Mucosa of descending colon (tissue), 3 donors: ENCODE measurements at places on chromosomes 2 and 18. TPM values are rescaled to one million over a fixed set of nuclear protein-coding genes. Genes with fewer than 3 reads are reported as not detected.

TFPI gene
- total RNA-seq, result 31.5 TPM

- DNase-seq, result no peak
These were observed 7.8 kb upstream of the RALB start for GRCh38 chr2:120244656-120245519.

DNA sequence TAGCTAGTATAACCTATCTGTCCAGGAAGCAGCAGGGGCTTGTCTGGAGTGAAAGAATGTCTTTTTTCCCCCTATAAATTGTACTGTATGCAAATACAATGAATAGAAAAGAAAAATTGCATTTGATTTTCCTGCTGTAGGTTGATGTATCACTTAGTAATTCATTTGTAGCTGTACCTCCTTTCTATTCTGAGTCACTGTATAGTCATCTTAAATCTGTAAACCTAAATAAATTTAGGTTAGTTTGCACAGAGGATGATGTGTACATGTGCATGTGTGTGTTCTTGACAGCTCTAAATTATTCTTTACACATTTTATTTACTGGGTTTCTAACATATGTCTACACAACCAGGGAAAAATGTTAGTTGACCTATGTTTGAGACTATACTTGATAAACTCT, 478.7 kb upstream of the CNTNAP5 start:
- no peak for DNase-seq

ARHGAP28 gene
- total RNA-seq, result 6.8 TPM

DNA sequence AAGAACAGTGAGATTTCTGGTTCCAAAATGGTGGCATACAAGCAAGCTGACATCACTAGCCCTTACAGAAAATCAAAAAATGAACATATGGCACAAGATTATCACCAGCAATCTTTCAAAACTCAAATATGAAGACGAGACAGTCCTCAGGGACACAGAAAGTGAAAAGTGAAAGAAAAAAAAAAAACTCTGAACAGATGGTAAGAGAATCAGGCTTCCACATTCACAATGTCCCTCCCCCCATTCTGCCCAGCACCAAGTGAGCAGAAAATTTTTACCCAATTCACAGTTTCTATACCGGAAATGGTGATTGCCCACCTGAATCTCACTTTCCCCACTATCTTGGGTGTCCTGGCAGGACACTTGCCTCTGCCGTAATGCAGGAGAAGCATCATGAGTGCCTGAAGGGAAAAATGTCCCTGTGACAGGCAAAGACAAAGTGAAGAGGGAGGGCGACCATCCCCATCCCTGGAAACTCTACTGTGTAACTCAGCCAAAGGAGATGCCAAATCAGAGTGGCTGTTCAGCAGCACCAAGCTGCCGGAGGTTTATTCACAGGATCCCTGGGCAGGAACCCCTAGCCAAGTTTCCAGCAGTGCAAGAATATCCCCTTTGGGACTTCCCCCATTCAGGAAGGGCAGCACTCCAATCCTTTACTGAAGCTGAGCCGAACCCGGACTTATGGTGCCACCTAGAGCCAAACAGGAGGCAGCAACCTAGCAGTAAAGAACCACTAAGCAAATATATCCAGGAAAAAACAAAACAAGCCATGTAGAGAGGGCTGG, 312.2 kb downstream of the LRATD1 start:
- DNase-seq, result no peak

GRCh38 chr2:74228772-74229171, 30.4 kb downstream of the MTHFD2 start:
- no peak for DNase-seq

GKN2 gene
- not detected for total RNA-seq

SLC23A3 gene
- 5.8 TPM for total RNA-seq

CNRIP1 gene
- 6.2 TPM for total RNA-seq

DNA sequence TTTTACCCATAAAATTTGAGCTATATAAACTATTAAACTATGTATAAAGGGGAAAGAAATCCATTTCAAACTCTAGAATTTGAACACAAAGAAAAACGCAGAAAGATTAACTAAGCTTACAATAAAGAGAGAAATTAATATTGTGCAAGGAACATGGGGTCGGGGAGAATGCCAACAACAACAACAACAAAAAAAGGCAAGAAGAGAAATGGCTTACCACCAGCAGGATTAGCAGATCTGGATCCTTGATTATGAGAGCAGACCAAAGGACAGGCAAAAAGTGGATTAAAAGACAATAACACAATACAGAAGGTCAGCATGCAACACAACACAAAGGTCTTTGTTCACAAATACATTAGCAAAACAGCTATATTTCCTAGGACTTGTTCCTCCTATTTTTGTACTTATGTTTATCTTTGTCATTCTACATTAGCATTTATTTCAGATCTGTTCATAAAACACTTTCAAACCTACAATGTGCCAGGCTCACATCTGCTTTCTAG, 103.4 kb upstream of the RNU4ATAC start:
- no peak for DNase-seq

DNA sequence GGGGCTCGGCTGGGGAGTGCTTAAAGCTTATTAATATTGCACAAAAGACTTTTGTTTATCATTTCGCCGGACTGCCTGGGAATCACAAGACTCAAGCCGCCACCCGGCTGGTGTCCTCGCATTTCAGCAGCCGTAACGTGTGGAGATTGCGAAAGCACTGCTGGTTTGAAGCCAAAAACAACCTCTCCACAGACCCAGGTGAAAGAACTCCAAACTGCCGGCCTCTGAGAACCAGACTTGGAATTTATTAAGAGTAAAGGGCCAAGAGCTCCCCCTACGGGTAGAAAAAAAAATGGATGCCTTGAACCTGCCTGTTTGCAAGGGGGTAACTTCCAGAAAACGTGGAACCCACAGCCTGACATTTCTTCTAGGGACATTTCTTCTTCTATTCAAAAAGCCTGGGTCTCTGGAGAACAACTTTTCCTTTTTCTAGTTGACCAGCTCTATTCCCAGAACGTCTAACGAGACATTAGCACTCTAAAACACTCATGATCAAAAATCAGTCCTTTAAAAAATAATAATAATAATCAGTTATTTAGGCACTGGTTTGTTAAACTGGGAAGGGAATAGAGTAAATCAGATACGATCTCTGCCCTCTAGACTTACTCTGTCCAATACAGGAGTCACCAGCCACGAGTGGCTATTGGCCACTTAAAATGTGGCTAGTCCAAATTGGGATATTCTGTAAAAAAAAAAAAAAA, 216.3 kb downstream of the C1D start:
- peak; percentile 56 for DNase-seq

GRCh38 chr18:9946831-9947230, 33.0 kb downstream of the VAPA start:
- no peak for DNase-seq

CNDP1 gene
- 0.19 TPM for total RNA-seq

DNA sequence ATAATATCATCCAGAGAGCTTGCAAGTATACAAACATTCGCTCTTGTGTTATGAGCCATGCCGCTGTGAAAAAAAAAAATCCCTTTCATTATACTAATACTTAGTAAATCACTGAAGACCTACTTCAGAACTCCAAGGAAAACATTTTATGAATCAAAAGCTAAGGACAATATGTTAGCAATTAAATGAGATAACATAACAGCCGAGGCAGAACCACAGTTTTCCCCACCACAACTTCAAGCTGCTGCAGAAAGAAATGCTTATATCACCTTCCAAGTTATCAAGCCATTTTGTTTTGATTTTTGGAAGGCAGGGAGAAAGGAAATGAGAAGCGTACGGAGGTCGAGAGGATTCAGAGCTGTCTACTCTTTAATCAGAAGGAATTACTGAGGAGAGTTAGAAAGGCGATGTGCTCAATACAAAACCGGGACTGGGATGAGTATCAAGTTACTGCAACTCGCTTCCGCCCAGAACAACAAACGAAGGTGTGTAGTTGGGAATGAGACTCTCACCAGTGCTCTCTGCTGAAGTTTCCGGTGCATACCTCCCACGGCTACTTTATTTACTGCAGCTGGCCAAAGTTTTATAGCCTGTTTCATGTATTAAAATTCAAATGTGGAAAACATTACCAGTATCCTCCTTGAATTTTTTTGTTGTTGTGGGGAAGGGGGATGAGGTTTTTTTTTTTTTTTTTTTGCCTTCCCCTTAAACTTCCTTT, 292.2 kb upstream of the CCDC68 start:
- DNase-seq, result no peak
